ENCODE measurements at places on chromosomes 12 and 14. TPM values are rescaled to one million over a fixed set of nuclear protein-coding genes. Genes with fewer than 3 reads are reported as not detected.

ARHGAP9 gene
- polyA plus RNA-seq, result 206 TPM

WNT1 gene
- polyA plus RNA-seq, result 1.1 TPM

KRT78 gene
- polyA plus RNA-seq, result not detected

CACNA1C gene
- 0.21 TPM for polyA plus RNA-seq

SLCO1A2 gene
- not detected for polyA plus RNA-seq

DNAI7 gene
- not detected for polyA plus RNA-seq

SIRT4 gene
- 0.46 TPM for polyA plus RNA-seq

DIO2 gene
- polyA plus RNA-seq, result not detected

Data from CD4-positive, alpha-beta memory T cell (primary cell).